Endodermal cell (in vitro differentiated cells): ENCODE measurements at places on chromosomes 16 and 17. TPM values are rescaled to one million over a fixed set of nuclear protein-coding genes. Genes with fewer than 3 reads are reported as not detected.

EME1 gene
- 21.5 to 30.5 TPM (median 26.8 TPM) in 3 replicates for total RNA-seq

UMOD gene
- total RNA-seq: not detected in 2 replicates

DNA sequence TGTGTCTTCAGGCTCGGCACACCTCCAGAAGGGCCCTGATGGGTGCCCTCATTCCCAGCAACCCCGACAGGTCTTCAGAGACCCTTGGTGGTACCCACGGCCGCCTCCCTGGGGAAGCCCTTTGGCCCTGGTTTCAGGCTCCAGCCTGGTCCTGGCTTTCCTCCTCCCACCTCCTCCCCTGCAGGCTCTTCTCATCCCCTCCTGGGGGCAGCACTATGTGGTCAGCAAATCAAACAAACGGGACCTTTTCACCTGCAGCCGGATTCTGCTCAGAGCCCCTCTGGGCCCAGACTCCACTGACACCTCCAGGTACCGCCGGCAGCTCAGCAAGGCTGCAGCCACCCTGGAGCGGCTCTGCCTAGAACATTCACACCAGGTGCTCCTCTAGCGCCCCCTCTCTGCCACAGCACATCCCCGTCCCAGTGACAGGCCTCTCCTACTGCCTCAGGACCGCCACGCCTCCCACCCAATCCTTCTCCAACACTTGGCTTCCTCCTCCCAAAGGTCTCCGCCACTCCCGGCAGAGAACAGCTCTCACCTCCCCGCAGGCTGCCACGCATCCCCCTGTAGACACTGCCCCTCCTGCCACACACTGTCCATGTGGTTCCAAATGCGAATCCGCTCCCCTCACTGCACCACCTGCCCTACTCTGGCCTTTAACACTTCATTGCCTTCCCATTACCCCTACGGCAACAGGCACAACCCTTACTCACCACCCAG is 12.0 kb downstream of the CORO7 start:
- H3K27ac ChIP-seq: no peak overlapping the region
- no peaks in the 10 kb centered on the region for H3K27me3 ChIP-seq
- DNase-seq: peak; percentile 97
- H3K36me3 ChIP-seq: no peaks in the 10 kb centered on the region
- H3K4me3 ChIP-seq: no peak overlapping the region
- no peaks in the 10 kb centered on the region for H3K4me1 ChIP-seq

DNA sequence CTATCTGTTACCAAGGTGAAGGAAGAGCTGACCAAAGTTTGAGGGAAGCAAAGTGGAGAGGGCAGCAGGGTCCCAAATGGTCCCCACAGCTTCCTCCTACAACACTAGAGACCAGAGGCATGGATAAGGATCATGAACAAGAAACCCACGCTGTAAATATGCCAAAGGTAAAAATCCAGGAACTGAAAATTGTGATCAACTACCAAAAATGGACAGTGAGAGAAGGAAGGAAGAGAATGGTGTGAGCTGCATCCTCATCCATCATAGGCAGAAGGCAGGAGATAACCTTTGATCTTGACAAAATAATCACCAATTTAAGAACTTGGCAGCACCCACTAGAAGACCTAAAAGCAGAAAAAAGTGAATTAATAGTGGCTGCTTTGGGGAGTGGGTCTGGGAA is 66.2 kb downstream of the CYTH1 start:
- no peaks in the 10 kb centered on the region for H3K27me3 ChIP-seq
- H3K4me1 ChIP-seq: peaks cover 13% of the 10 kb centered on the region
- H3K36me3 ChIP-seq: no peaks in the 10 kb centered on the region
- no peak overlapping the region for H3K27ac ChIP-seq
- DNase-seq: no peak
- H3K4me3 ChIP-seq: no peak overlapping the region

- H3K4me1 ChIP-seq: no peaks in the 10 kb centered on the region
- no peaks in the 10 kb centered on the region for H3K27me3 ChIP-seq
- H3K36me3 ChIP-seq: no peaks in the 10 kb centered on the region
These were observed 9.3 kb downstream of the HAP1 start for GRCh38 chr17:41725134-41725533.

- H3K4me1 ChIP-seq: no peaks in the 10 kb centered on the region
- DNase-seq: no peak
- no peaks in the 10 kb centered on the region for H3K27me3 ChIP-seq
- H3K4me3 ChIP-seq: no peak overlapping the region
These were observed 20.6 kb upstream of the CDH15 start for GRCh38 chr16:89150981-89151380.

NR1D1 gene
- 4.1 to 10.8 TPM (median 4.4 TPM) in 3 replicates for total RNA-seq

GRCh38 chr16:47493381-47494337 is 32.5 kb downstream of the PHKB start:
- no peak overlapping the region for H3K27ac ChIP-seq
- peaks cover 24% of the 10 kb centered on the region for H3K36me3 ChIP-seq
- no peak overlapping the region for H3K4me3 ChIP-seq
- H3K27me3 ChIP-seq: no peaks in the 10 kb centered on the region

ADGRG1 gene
- total RNA-seq: 0.64 and 1.1 TPM in 2 replicates

GRCh38 chr17:1467258-1467657 is 11.2 kb upstream of the CRK start:
- H3K4me1 ChIP-seq: no peaks in the 10 kb centered on the region
- no peak for DNase-seq
- H3K36me3 ChIP-seq: peaks cover 28% of the 10 kb centered on the region
- no peak overlapping the region for H3K4me3 ChIP-seq
- H3K27ac ChIP-seq: no peak overlapping the region

SMTNL2 gene
- 0.68 and 0.79 TPM in 2 replicates for total RNA-seq

DNA sequence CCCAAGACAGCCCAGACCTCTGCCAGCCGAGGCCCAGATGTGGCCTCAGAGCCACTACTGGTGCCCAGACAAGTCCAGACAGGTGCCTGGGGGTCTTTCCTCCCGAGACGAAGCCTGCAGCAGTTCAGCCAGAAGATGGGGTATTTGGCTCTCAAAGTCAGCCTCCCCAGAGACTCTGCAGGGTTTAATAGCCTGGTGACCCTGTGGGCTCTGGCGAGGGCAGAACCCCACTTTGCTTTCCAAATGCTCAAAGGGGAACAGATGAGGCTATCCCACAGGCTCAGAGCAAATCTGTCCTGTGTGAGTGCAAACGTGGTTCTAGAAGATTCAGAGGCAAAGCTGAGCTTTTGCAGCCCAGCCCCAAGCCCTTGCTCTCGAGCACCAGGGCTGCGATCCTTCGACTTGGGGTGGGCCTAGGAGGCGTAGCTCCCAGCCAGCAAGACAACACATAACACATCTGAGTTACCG is 236.0 kb downstream of the MRTFB start:
- H3K4me3 ChIP-seq: no peak overlapping the region
- peaks cover 16% of the 10 kb centered on the region for H3K4me1 ChIP-seq
- no peaks in the 10 kb centered on the region for H3K27me3 ChIP-seq
- peak; percentile 61 for DNase-seq
- no peak overlapping the region for H3K27ac ChIP-seq

DNA sequence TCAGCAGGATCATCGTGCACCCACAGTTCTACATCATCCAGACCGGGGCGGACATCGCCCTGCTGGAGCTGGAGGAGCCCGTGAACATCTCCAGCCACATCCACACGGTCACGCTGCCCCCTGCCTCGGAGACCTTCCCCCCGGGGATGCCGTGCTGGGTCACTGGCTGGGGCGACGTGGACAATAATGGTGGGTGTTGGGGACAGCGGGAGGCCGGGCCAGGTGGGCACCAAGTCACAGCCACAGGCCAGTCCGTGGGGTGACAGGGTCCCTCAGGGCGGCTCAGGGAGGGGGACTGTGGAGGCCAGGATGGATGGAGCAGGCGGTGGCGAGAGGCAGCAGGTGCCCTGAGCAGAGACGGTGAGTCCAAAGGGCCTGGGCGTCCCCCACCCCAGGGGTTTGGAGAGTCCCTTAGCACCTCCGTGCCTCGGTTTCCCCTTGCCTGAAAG is 1.0 kb downstream of the TPSD1 start:
- H3K4me1 ChIP-seq: no peaks in the 10 kb centered on the region
- H3K36me3 ChIP-seq: no peaks in the 10 kb centered on the region
- H3K4me3 ChIP-seq: no peak overlapping the region
- no peak overlapping the region for H3K27ac ChIP-seq
